ENCODE measurements at places on chromosomes 16 and 17.
A peak's percentile ranks its signal among the peaks of the same experiment; 100 is the strongest.

DNA sequence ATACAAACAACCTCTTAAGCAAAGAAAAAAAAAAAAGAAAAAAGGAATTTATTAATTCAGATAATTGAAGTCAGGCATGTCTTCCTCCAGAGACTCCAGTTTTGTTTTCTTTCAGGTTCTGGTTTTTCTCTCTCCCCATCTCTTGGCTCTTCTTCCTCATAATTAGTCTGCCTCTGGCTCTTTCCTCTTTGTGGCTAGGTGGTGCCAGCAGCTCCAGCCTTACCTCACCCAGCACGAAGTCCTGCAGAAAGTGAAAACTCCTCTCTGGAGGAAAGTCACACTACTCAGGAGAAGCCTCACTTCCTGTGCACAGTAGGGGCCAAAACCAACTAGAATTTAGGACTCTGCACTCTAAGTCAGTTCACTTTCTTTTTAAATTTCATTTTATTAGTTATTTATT lies 10.3 kb upstream of the NFAT5 start:
- H3K4me3 ChIP-seq, result no peak overlapping the region
- no peak overlapping the region for H3K27ac ChIP-seq
- no peaks in the 10 kb centered on the region for H3K27me3 ChIP-seq
- peaks cover 9% of the 10 kb centered on the region for H3K4me1 ChIP-seq
- DNase-seq, result no peak

- no peak overlapping the region for H3K27ac ChIP-seq
- no peaks in the 10 kb centered on the region for H3K27me3 ChIP-seq
- peaks cover 20% of the 10 kb centered on the region for H3K4me1 ChIP-seq
- H3K4me3 ChIP-seq, result peak overlapping the region; percentile 81
- no peak for DNase-seq
- peaks cover 39% of the 10 kb centered on the region for H3K36me3 ChIP-seq
Measured at GRCh38 chr16:75566758-75567255, 628 bp downstream of the GABARAPL2 start.

- H3K27me3 ChIP-seq, result peaks cover 28% of the 10 kb centered on the region
- H3K27ac ChIP-seq, result no peak overlapping the region
- no peak overlapping the region for H3K4me3 ChIP-seq
- H3K4me1 ChIP-seq, result peaks cover 15% of the 10 kb centered on the region
- no peak for DNase-seq
- no peaks in the 10 kb centered on the region for H3K36me3 ChIP-seq
Measured at GRCh38 chr17:1180958-1181752, 1.4 kb upstream of the ABR start.

DNA sequence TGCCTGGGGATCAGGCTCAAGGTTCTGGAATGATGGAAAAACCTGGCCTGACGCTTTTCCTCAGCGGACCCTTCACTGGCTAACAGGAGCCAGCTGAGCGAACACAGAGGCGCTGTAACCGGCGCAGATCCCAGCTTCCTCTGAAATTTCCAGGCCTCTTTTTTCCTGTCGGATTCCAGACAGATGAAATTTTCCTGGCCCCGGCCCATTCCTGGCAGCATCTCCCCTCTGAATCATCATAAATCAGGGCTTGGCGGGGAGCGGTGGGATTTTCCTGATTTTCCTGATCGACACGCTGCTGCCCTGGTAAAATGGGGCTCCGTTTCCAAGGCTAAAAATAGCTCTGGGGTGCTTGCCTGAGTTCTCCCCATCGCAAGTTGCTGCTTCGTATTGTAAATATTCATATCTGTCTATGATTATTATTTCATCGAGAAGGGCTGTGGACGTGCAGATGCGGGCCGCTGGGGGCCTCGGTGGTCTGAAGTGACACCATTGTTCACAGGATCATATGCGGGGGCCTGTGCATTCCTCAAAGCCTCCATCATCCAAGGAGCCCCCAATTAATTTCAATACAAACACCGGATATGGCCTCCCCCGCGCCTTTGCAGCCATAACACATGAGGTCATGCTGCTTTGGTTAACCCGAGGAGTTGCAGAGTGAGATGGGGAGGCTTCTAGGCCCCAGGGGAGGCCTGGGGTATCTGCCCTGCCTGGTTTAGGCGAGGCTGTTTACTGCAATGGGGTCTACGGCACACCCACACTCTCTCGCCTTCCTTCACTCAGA lies 45.8 kb upstream of the ETV4 start:
- no peak for DNase-seq
- H3K4me3 ChIP-seq, result no peak overlapping the region
- H3K27me3 ChIP-seq, result no peaks in the 10 kb centered on the region
- no peak overlapping the region for H3K27ac ChIP-seq
- H3K4me1 ChIP-seq, result peaks cover 3% of the 10 kb centered on the region

- no peak for DNase-seq
- H3K36me3 ChIP-seq, result peaks cover 14% of the 10 kb centered on the region
- H3K27ac ChIP-seq, result no peak overlapping the region
- no peaks in the 10 kb centered on the region for H3K4me1 ChIP-seq
- no peaks in the 10 kb centered on the region for H3K27me3 ChIP-seq
- H3K4me3 ChIP-seq, result no peak overlapping the region
Measured at GRCh38 chr16:48340054-48340453, 45.2 kb downstream of the SIAH1 start.

- H3K36me3 ChIP-seq, result peaks cover 3% of the 10 kb centered on the region
- no peak overlapping the region for H3K4me3 ChIP-seq
- DNase-seq, result no peak
- H3K27me3 ChIP-seq, result no peaks in the 10 kb centered on the region
- H3K27ac ChIP-seq, result no peak overlapping the region
Measured at GRCh38 chr17:39393736-39394135, 7.7 kb downstream of the FBXL20 start.

Data from thymus (tissue), 14 donors.